Left ventricle myocardium superior (tissue), 1 donor: ENCODE measurements at places on chromosomes 6 and 20. TPM values are rescaled to one million over a fixed set of nuclear protein-coding genes. Genes with fewer than 3 reads are reported as not detected.

DNA sequence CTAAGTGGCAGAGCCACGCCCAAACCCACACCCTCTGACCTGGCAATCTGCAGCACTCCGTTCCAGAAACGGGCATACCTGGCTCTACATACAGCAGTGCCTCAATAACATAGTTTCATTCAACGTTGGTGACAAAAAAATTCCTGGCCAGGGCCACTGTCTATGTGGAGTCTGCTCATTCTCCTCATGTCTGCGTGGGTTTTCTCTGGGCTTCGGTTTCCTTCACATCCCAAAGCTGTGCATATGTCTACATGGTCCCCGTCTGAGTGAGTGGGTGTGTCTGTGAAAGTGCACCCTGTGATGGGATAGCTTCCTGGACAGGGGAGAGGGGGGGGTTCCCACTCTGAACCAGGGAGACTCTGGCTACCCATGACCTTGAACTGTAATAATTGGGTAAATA lies 2.1 kb downstream of the KIAA0319 start:
- no peak for DNase-seq

CFAP206 gene
- total RNA-seq = 0.25 TPM

SLC35D3 gene
- not detected for total RNA-seq

DNA sequence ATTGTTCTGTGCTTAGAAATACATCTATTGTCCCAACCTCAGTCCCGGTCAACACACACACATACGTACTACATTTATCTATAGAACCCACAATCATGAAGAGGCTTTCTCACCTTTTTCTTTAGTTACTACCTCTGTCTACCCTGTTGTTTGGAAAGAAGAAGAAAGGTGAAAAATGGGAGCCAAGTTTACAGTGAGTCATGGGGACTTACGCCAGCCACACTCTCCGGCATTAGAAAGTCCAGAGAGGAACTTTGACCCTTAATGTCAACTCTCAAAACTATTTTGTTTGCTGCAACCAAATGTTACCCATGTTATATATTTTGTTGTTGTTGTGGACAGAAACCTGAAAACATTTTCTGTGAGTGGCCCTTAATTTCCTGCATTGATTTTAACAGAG lies 259.1 kb downstream of the ZFAND3 start:
- no peak for DNase-seq

CENPW gene
- total RNA-seq = 0.89 TPM

DNA sequence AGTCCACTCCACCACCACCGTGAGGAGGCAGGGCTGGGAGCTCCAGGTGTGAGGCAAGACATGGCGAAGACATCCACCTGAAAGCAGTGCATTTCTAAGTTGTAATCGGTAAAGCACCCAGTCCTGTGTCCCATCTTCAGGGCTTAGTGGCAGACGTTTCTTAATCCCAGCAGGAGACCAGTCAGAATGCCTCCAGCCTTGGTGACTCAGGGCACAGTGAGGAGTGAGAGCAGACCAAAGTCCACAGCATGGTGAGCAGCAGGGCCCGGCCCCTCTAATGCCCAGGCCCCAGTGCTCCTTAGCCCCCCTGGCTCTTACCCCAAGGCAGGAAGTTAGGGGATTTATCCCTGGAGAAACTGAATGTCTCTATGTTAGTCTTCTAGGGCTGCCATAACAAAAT lies 183.9 kb downstream of the SYNDIG1 start:
- DNase-seq = no peak

- DNase-seq = no peak
These were observed 255.8 kb downstream of the TMEM242 start for GRCh38 chr6:157067507-157067906.

- no peak for DNase-seq
These were observed 542.0 kb downstream of the DHX35 start for GRCh38 chr20:39503902-39504709.

VSTM2L gene
- 10.3 TPM for total RNA-seq

- DNase-seq = no peak
These were observed 872 bp upstream of the RIMS4 start for GRCh38 chr20:44811150-44811685.

C6orf163 gene
- total RNA-seq = 1.7 TPM

DNA sequence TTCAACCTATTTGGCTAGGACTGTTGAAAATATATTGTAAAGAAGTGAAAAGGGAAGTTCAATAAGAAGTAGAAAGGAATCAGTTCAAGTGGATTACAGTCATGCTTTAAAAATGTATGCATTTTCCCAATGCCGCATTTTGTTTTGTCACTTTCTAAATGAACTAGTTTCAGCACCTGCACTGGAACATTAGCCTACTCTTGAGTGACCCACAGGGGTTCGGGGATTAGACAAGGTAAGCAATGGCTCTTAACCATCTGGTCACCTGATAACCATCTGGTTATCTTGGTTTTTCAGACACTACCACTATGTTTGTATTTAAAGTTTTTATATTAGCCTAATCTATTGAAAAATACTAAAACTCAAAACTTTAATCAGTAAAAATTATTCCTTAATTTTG lies 97.6 kb downstream of the CD164 start:
- DNase-seq = no peak
